ENCODE measurements at places on chromosomes 16 and 17. TPM values are rescaled to one million over a fixed set of nuclear protein-coding genes. Genes with fewer than 3 reads are reported as not detected.
A peak's percentile ranks its signal among the peaks of the same experiment; 100 is the strongest.

DNA sequence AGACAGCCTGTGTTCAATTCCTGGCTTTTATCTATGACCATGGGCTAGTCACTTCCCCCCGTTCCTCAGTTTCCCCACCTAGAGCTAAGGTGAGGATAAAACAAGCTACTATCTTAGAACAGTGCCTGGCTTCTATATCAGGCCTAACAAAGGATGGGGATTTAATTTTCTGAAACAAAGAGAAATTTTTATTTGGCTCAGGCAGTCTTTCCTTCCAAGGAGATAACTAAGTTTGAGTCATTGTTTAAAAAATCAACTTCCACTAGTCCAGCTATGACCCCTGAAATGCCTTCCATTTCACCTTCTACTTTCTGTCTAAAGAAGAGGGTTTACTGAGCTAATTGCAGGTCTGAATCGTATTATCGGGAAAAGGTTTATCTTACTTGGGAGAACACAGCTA is 99.0 kb downstream of the CMIP start:
- no peak for DNase-seq

The ALDH3A1 gene
- total RNA-seq = 2.0 TPM

- DNase-seq = no peak
Measured at GRCh38 chr16:86585821-86586611, 7.7 kb downstream of the FOXL1 start.

- DNase-seq = no peak
Measured at GRCh38 chr16:2701272-2701671, 18.8 kb downstream of the PRSS27 start.

The ABHD15 gene
- total RNA-seq = 29.3 TPM

The FOXC2 gene
- total RNA-seq = 0.32 TPM

The KCNAB3 gene
- 0.48 TPM for total RNA-seq

The MMP2 gene
- 113 TPM for total RNA-seq

DNA sequence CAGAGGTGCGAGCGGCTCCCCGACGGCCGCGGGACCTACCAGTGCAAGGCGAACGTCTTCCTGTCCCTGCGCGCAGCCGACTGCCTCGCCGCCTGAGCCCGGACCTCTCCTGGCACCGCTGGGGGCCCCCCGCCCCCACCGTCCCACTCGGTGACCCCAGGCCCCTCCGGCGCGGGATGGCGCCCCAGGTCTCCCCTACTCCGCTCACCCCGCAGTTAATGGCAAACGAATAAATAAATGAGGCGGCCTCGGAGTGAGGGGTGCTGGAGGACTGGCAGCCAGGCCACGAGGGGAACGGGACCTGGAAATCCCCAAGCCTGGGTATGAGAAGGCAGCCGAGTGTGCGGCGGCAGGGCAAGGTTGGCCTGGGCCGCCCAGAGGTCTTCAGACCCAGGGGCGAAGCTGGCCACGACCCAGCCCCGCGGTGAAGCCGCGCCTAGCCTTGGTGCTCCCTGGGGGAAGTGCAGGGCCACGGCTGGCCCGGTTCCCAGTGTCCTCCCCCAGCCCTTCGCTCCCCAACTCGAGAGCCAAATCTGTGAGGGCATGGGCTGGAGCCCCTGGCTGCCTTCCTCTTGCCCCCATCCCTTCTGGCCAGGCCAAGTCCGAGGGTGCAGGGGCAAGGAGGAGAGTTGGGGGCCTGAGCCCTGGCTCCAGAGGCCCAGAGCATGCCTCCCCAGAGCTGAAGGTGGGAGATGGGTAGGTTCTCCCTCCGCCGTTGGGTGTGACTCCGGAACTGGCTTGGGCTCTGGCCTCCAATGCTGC is 796 bp downstream of the NPB start:
- DNase-seq = no peak

The MEOX1 gene
- total RNA-seq = 2.6 TPM

- no peak for DNase-seq
Measured at GRCh38 chr17:33436321-33436720, 143.2 kb upstream of the ASIC2 start.

DNA sequence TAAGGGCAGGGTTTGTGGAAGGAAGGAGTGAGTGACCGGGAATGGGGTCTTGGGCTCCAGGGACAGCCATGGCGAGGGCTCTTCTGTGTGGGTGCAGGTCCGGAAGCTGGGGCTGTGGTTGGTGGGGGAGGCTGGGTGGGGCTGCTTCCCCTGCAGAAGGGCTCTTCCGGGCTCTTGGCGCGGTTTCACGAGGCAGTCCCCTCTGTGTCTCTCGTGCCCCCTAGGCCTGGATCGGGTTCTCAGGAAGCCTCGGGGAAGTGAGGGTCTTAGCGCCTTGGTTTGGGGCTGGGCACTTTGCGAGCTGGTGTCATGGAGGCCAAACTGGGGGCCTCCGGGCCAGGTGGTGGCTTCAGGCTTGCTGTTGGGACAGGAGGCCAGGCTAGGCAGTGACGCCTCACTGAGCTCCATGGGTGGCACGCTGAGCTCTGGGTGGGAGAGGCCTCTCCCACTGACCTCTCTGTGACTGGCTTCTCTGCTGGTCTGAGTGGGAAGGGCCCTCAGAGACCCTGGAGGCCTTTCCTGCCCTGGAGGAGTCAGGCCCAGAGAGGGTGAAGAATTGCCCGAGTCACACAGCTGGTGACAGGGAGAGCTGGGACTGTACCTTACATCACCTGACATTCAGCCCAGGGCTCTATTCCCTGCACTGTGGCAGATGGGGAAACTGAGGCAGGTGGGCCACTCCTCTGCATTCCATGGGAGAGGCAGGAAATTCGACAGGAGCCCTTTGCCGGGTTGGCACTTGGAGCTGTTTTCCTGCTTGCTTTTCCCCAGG is 8.2 kb downstream of the ADCY7 start:
- DNase-seq = no peak

DNA sequence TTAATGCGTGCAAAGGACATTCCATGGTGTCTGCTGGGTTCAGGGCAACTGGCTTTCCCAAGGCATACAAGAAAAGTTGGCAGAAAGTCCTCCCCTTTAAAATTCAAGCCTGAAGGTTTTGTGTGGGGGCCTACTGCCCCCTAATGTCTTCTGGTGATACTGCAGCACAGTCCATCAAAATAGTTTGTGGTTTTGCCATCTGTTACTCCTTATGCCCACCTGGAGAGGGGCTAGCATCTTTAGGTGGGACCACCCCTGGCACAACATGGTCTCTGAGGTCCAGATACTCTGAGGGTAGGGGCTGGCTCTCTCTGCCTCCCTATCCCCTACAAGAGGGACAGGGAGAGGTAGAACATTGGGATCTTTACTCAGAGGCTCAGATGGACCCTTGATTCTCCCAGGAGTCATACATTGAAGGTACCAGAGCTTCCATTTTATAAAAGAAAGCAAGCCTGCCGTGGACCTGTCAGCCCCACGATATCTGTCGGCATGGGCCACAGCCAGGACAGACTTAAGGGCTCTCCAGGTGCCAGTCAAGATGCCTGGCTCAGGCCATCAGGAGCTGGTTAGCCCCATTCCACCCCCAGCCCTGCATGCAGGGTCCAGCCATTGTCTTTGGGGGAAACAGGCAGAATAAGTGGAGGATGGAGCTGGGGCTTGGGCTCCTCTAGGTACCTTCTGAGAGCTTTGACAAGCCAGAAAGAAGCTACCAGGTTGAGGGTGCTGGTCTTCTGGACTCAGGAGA is 6.3 kb downstream of the ESRP2 start:
- no peak for DNase-seq

DNA sequence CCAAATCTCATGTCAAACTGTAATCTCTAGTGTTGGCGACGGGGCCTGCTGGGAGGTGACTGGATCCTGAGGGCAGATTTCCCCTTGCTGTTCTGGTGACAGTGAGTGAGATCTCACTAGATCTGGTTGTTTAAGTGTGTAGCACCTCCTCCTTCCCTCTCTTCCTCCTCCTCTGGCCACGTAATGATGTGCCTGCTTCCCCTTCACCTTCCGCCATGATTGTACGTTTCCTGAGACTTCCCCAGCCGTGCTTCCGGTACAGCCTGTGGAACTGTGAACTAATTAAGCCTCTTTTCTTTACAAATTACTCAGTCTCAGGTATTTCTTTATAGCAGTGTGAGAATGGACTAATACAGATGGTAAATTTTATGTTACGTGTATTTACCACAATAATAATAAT is 49.2 kb downstream of the METTL16 start:
- DNase-seq = no peak

DNA sequence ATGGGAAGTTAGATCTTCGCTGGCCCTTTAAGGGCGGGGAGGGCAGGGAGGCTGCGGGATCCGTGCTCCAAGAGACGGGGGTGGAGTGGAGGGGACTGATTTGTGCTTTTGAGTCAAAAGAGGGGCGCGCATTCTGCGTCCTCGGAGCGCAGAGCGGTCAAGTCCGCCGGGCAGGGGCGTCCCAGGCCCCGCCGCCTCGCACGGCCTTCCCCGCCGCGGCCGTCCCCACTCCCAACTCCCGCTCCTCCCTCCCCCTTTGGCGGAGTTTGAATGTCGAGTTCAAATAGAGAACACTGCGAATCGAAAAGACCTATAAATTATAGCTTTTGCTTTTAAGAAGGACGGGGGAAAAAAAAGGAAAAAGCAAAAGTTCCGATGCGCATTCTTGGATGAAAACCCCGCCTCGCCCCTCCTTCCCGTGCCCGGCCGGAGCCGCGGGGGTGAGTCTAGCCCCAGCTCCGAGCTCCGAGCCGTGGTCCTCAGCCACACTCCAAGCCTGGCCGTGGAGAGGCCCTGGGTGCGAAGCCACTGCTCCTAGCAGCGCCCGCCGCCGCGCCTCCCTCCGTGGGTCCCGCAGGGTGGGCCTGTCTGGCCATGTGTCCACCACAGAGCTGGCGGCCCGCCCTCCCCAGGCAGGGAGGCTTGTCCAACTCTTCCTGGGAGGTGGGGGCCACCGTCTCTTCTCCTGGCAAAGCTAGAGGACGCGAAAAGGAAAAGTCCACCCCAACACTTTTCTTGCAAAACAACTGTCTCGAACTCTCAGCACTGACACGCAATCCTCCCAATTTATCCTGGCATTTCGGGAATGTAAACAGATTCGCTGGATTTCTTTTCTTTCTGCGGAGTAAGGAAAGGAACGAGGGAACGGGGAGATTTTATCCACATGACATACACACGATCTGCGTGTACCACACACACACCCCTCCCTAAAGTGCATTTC is 3.6 kb downstream of the CBX8 start:
- no peak for DNase-seq

DNA sequence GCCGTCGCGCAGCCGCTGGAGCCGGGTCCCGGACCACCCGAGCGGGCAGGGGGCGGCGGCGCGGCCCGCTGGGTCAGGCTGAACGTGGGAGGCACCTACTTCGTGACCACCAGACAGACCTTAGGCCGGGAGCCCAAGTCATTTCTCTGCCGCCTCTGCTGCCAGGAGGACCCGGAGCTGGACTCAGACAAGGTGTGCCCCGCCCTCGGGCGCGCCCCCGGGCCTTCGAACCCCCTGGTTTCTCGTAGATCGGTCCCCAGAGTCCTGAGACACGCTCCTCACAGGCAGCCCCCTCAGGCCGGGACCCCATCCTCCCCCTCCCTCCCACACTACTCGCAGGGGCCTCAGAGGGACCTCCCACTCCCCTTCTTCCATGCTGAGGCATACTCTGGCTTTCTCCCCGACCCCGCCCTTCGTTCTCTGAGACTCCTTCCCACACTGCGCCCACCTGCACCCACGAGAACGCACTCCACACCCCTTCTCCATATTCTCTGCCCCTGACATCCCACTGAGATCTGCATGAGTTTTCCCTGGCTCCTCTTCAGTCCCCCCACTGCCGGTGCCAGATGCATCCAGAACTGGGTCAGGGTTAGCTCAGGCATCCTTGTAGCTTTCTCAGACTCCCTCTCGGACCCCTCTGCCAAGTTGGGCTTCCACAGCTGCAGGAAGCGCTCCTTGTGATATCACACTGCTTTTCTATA is 523 bp downstream of the KCTD2 start:
- DNase-seq = no peak

- DNase-seq = no peak
Measured at GRCh38 chr17:43316522-43317142, 82.2 kb upstream of the ARL4D start.

The CCDC40 gene
- 11.6 TPM for total RNA-seq

The NEUROD2 gene
- total RNA-seq = not detected

DNA sequence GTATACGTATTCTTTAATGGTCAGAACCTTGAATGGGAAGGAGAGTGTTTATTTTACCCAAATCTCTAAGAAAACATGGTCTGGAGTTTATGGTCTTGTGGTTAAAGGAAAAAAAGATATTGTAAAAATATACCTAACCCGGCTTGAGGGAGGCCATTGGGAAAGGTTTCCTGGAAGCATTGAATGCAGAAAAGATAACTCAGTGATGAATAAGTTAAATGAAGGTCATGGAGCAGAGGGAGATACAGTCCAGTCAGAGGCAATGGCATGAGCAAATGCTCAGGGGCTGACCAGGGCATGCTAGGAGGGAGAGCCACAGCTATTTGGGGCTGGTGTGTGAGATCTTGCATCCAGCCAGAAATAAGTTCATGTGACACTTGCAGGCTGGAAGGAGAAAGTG is 430.4 kb upstream of the CDH5 start:
- no peak for DNase-seq

DNA sequence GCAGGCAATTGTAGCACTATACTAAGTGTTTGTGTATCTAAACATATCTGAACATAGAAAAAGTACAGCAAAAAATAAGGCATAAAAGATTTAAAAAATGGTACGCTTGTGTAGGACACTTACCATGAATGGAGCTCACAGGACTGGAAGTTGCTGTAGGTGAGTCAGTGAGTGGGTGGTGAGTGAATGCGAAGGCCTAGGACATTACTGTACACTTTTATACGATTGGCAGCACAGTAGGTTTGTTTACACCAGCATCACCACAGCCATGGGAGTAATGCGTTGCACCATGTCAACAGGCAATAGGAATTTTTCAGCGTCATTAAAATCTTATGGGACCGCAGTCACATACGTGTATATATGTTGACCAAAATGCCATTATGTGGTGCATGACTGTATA is 45.6 kb downstream of the DNAH9 start:
- DNase-seq = no peak

- DNase-seq = no peak
Measured at GRCh38 chr17:44979426-44979995, 11.4 kb upstream of the C1QL1 start.

DNA sequence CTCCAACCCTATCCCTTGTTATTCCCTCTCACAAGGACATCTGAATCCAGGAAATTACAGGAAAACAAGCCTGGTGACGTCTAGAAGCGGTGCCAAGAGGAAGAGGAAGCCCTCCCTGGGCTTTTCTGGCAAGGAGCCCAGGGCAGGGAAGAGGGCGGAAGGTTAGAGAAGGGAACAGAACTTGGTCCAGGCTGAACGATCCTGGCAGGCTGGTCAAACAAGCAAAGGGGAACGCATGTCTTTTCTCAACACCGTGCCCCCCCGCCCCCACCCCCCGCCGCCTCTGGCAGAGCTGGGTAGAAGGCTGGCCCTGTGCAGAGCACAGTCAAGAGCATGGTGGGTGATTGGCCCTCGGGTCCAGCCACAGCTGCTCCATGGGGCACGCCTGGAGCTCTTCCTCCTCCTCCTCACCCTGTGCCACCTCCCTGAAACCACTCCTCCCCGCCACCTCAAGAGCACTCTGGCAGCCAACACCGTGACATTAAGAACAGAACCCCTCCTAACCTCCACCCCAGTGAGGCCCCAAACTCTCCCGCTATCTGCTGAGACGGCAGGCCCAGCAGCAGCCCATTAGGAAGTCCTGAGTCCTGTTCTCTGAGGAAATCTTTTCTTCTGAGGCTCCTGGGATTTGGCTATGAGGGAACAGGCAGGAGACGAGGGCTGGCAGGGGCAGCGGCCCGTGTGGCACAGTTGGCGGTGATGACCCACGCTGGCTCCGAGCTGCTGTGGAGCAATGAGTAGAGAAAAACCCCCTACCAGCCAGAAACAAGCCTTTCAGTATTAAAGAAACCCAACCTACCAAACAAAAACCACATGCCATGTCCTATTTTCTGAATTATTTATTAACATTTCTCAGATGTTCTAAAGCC is 7.3 kb downstream of the C16orf86 start:
- DNase-seq = peak; percentile 43

The UTS2R gene
- not detected for total RNA-seq

The CDC42EP4 gene
- total RNA-seq = 141 TPM
